ENCODE measurements at places on chromosomes 6 and 20.

DNA sequence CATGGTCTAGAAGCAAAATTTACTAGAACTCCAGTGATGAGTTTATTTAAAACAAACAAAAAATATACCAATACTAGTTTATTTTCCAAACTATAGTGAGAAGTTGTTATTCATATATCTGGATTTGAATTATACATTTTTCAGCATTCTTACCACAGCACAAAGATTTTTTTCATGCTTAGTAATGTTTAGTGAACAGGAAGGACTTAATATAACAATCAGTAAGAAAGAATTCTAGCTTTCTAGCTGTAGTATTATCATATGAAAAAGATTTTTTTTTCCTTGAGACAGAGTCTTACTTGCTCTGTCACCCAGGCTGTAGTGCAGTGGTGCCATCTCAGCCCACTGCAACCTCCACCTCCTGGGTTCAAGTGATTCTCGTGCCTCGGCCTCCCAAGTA is 13.8 kb downstream of the MARCKS start:
- no peak for DNase-seq

DNA sequence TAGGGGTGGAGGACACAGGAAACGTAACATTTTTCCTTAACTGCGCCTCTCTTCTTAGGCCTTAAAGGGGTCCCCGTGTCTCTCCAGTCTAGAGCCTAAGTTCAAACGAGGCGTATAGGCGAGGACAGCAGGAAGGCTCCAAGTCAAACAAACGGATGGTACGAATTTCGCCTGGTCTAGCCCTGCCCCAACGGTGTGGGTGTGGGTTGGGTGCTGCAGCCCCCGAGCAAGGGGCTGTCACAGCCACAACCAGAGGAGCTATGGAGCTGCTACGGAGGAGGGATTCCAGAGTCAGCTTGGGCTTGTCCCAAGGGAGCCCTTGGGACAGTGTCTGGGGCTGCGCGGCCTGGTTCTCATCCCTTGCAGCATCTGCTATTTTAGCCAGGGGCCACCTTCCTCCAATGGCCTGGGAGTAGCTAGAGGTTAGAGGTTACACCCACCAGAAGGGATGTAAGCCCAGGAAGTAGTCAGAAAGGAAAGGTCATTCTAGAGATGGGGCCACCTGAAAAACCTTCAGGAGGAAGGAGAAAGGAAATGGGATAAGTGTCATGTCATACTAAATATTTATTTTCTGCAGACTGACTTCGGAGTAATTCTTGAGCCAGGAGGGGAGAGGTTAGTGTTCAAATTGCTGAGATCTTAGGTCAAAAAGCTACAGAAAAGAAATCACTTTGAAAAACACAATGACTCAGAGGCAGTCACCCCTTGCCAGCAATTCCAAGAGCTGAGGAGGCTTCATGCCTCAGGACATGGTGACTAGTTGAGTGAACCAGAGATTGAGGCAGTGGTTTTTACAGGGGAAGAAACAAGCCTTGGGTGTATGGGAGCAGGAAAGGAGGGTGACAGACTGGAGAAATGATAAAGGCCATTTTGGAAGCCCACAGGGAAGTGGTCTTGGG is 21.7 kb downstream of the VPS52 start:
- no peak for DNase-seq

DNA sequence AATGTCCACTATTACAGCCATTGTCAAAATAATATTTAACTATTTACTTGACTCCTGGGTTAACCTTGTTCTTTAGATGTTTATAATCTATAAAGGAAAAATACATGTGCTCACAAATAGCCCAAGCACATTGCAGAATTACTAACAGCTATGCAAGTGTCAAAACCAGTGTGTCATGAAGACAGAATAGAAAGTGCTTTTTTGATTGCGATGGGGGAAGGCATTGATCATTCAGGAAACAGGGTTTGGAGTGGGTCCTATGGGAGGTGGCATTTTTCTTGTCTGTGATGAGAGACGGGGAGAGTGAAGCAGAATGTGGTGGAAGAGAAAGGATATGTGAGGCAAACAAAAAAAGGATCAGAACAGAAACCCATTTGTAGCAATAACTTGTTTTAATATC is 1.0 kb upstream of the AGPAT4 start:
- no peak for DNase-seq

GRCh38 chr6:157728183-157728881 is 94.7 kb upstream of the SNX9 start:
- DNase-seq, result no peak

GRCh38 chr20:4814696-4815252 is 93.1 kb downstream of the PRND start:
- peak; percentile 38 for DNase-seq

DNA sequence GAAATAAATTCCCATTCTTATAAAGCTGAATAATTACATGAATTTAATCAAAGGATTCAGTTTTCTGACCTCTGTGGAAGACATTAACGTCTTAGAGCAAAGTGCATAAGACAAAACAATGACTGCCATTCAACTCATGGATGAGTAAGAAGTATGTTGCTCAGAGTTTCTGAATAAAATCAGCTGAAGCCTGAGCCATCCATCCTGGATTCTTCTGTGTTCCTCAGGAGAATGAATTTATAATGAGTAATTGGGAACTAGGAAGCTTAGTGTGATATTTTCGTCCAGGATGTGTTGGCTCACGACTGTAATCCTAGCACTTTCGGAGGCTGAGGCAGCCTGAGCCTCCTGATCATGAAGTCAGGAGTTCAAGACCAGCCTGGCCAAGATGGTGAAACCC is 62.8 kb downstream of the PERP start:
- no peak for DNase-seq

- DNase-seq, result no peak
Measured at GRCh38 chr6:113299531-113299930, 557.6 kb upstream of the MARCKS start.

- no peak for DNase-seq
Measured at GRCh38 chr6:132418235-132418965, 17.1 kb upstream of the MOXD1 start.

- no peak for DNase-seq
Measured at GRCh38 chr6:90266905-90267621, 29.6 kb downstream of the BACH2 start.

DNA sequence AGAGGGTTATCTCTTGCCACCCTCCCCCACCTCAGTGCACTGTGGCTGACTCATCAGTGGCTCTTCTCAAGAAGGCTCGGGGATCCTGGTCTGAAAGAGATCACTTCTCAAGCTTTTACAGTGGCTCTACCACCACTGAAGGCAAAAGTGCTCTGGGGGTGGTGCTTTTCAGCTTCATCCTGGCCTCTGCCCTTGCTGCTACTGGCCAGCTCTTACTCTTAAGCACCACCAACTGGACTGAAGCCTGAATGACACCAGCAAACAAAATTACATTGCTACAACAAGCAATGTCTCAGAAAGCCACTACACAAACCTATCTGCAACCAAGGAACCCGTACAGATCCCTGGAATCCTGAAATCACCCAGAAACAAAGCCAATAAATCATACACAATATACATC is 402.1 kb downstream of the EPHA7 start:
- DNase-seq, result no peak

All from thymus (tissue), 14 donors.